Karpas-422 (cell line): ENCODE measurements at places on chromosomes 16 and 17. TPM values are rescaled to one million over a fixed set of nuclear protein-coding genes. Genes with fewer than 3 reads are reported as not detected.

The PRR11 gene
- 11.6 and 15.2 TPM in 2 replicates for total RNA-seq

The STH gene
- not detected in 2 replicates for total RNA-seq

The TEN1 gene
- total RNA-seq, result 5.7 and 23.0 TPM in 2 replicates

The SENP3 gene
- 62.8 and 96.1 TPM in 2 replicates for total RNA-seq

The CIBAR2 gene
- total RNA-seq, result not detected in 2 replicates

The KRTAP16-1 gene
- not detected in 2 replicates for total RNA-seq

GRCh38 chr17:68863091-68863652 is 92.0 kb downstream of the ABCA8 start:
- no peaks in the 10 kb centered on the region for H3K27me3 ChIP-seq
- H3K27ac ChIP-seq, result no peak overlapping the region
- DNase-seq, result no peak
- H3K4me1 ChIP-seq, result no peaks in the 10 kb centered on the region
- H3K4me3 ChIP-seq, result no peak overlapping the region

GRCh38 chr16:84286578-84287240 is 8.0 kb upstream of the WFDC1 start:
- no peaks in the 10 kb centered on the region for H3K27me3 ChIP-seq
- H3K36me3 ChIP-seq, result no peaks in the 10 kb centered on the region
- H3K4me3 ChIP-seq, result no peak overlapping the region
- no peak for DNase-seq
- no peak overlapping the region for H3K27ac ChIP-seq

DNA sequence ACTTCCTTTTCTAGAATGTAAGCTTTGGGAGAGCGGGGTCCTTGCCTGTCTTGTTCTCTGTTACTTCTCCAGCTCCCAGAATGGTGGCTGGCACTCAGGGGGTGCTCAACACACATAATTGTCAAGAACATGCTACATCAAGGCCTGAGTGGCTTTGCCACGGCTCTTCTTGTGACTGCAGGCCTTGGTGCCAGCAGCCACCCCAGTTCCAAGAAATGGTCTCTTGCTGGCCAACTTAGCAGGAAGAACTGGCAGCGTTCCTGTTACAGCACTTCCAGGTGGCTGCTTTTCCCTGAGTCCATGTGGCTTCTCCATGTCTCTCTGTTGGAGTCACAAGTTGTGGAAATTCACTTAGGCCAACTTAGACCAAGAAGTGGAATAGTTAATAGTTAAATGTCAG is 36.1 kb downstream of the PRKCB start:
- H3K4me1 ChIP-seq, result peaks cover 15% of the 10 kb centered on the region
- H3K36me3 ChIP-seq, result no peaks in the 10 kb centered on the region
- no peak overlapping the region for H3K27ac ChIP-seq
- H3K4me3 ChIP-seq, result no peak overlapping the region
- no peak for DNase-seq
- H3K27me3 ChIP-seq, result no peaks in the 10 kb centered on the region

- H3K4me1 ChIP-seq, result peaks cover 14% of the 10 kb centered on the region
- H3K27ac ChIP-seq, result no peak overlapping the region
- H3K36me3 ChIP-seq, result no peaks in the 10 kb centered on the region
Measured at GRCh38 chr17:75755990-75756389, 9.0 kb downstream of the GALK1 start.

- H3K27ac ChIP-seq, result no peak overlapping the region
- H3K4me1 ChIP-seq, result no peaks in the 10 kb centered on the region
Measured at GRCh38 chr17:74148901-74149596, 54.4 kb upstream of the RPL38 start.

DNA sequence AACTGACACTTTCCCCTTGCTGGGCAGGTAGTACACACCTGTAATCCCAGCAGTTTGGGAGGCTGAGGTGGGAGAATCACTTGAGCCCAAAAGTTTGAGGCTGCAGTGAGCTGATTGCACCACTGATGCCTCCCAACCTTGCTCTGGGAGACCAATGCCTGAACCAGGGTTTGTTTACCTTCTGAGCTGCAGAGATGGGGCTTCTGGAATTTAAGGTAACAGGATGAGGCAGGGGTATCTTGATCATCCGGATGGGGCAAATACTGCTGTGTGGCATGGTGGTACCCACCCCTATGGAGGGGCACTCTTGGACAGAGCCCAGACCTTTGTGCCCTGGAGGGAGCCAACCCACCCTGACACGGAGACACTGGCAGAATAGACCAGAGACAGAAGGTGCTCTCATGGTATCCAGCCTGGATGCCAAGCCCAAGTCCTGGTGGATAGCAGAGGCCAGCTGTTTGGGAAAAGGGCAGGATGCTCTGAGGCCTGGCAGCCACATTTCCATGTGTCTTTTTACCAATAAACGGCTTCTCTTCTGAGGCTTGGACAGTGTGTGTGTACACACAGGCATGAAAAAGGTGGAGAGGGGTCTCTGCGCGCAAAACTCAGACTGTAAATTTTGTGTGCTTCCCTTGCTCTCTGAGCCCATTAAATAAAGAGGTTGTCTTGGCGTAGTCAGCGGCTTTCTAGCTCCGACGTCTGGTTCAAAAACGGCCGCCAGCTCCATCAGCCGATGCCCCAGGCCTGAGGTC is 4.4 kb downstream of the ZNF48 start:
- H3K4me3 ChIP-seq, result peak overlapping the region; percentile 68
- H3K4me1 ChIP-seq, result peaks cover 27% of the 10 kb centered on the region
- H3K27me3 ChIP-seq, result no peaks in the 10 kb centered on the region
- peaks cover 6% of the 10 kb centered on the region for H3K36me3 ChIP-seq

DNA sequence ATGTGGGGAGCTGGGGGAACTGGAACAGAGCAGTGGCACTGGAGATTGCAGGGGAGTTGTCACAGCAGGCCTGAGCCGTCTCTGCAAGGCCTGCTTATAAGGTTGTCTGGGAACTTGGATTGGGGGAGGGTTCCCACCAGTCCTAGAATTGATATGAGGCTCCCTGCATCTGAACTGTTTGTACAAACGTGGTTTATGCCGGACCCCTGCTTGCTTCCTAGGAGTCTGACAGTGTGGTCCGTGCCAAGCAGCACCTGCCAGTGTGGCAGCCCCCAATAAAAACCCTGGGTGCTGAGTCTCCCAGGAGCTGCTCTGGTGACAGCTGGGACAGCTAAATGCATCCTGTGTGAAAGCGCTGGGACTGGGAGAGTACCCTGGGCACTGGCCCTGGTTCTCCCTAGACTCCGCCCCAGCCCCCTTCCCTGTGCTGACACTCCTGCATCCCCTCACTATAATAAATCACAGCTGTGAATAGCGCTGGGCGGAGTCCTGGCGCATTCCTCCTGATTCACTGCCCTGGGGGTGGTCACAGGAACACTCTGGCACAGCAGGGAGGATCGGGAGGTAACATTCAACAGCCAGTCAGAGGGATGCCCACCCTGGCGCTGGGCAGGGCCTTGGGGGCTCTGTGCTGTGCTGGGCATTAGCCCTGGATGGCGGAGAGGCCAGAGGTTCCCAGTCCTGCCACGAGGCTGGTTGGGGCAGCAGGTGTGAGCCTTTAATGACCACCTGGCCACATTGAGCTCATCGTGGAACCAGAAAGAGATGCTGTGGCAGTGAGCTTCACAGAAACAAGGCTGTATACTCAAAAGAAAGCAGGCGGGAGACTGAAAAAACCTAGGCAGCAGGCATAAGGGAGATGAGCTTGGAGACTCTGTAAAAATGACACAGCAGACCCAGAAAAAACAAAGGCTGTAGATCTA is 45.6 kb downstream of the RMI2 start:
- H3K4me1 ChIP-seq, result peaks cover under 1% of the 10 kb centered on the region; the same call in 1 of the 2 replicates
- H3K27me3 ChIP-seq, result no peaks in the 10 kb centered on the region
- no peak for DNase-seq
- no peak overlapping the region for H3K4me3 ChIP-seq
- no peak overlapping the region for H3K27ac ChIP-seq
- no peaks in the 10 kb centered on the region for H3K36me3 ChIP-seq

- no peaks in the 10 kb centered on the region for H3K36me3 ChIP-seq
- no peak overlapping the region for H3K27ac ChIP-seq
- DNase-seq, result no peak
- no peaks in the 10 kb centered on the region for H3K27me3 ChIP-seq
- peaks cover 7% of the 10 kb centered on the region for H3K4me1 ChIP-seq
Measured at GRCh38 chr17:41823141-41823524, 10.3 kb downstream of the FKBP10 start.

- H3K36me3 ChIP-seq, result no peaks in the 10 kb centered on the region
- H3K27ac ChIP-seq, result no peak overlapping the region
- H3K4me3 ChIP-seq, result no peak overlapping the region
- H3K27me3 ChIP-seq, result no peaks in the 10 kb centered on the region
- DNase-seq, result no peak
- H3K4me1 ChIP-seq, result no peaks in the 10 kb centered on the region
Measured at GRCh38 chr17:72561266-72561665, 440.4 kb downstream of the SOX9 start.

DNA sequence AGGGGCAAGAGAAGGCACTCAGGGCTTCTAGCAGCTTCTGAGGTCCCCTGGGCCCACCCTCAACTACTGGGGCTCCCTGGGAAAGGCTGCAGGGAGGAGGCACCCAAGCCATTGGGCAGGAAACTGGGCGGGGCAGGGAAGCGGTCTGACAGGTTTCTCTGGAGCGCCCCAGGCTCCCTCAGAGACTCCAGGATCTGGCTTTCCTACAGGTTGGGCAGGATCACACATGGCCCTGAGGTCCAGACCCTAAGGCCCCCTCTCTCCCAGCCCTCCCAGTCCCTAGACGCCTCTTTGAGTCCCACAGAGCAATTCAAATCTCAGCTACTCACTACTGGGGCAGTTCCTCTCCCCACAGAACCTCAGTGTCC is 14.3 kb downstream of the JUP start:
- no peak overlapping the region for H3K27ac ChIP-seq
- H3K27me3 ChIP-seq, result no peaks in the 10 kb centered on the region
- DNase-seq, result no peak
- peak overlapping the region; percentile 90 for H3K4me3 ChIP-seq
- peaks cover 19% of the 10 kb centered on the region for H3K4me1 ChIP-seq

DNA sequence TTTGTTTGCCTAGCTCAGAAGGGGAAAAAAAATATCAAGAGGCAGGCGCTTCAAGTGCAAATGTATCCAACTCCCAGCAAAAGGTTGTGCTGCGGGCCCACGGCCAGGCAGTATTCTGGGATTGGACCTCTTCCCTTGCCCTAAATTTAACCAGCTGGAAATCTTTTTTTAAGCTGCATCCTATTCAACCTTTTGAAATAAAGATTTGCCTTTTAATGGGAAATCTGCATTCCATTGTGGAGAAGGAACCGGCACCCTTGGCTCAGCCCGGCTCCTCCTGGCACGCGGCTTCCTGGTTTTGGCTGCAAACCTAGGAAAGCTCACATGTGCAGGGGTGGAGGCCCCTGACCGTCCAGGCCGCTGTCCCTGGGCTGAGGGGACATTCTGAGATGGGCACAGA is 38.8 kb upstream of the ENPP7 start:
- H3K27ac ChIP-seq, result no peak overlapping the region
- no peak for DNase-seq
- no peaks in the 10 kb centered on the region for H3K27me3 ChIP-seq

- H3K4me3 ChIP-seq, result peak overlapping the region; percentile 81
- peak; percentile 87 for DNase-seq
- peak overlapping the region; percentile 80 for H3K27ac ChIP-seq
- no peaks in the 10 kb centered on the region for H3K36me3 ChIP-seq
- H3K4me1 ChIP-seq, result peaks cover 57% of the 10 kb centered on the region
Measured at GRCh38 chr17:43545383-43545632, 832 bp downstream of the ETV4 start.

DNA sequence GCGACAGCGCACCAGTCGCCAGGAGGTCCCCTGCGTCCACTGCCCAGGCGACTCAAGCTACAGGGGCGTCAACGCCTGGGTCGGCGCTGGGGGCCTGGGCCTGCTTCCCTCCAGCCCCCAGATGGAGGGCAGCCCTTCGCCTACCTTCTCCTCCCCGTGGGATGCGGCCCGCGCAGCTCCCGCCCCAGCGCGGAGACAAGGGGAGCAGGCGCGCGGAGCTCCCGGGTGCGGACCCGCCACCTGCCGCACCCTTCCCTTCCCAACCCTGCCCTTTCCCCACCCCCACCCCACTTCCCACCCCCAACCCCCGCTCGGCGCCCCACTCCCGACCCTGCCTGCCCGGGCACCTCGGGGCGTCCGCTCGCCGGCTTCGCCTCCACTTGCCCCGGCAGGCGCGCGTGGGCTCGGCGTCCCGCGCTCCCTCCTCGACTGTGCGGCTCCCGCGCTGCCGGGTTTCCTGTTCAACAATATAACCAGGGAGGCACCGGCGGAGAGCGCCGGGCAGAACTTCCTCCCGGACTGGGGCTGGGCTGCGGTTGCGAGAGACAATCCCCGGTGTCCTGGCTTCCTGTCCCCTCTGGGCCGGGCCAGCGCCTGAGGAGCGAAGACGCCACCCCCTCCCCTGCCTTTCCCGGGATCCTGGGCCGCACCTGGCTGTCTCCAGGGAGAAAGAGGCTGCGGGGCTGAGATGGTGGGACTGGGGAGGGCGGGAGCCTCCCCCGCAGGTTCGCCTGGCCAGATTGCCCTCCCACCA is at the start of gene ARHGAP27:
Gene ARHGAP27 (minus strand): TSS at position 466 of the 754 bp plus-strand sequence. CDS start 2,591 bp downstream, outside the sequence.
- H3K27me3 ChIP-seq, result no peaks in the 10 kb centered on the region
- H3K36me3 ChIP-seq, result no peaks in the 10 kb centered on the region
- peak within 1 kb of the TSS; percentile 70 for H3K27ac ChIP-seq
- DNase-seq, result peak; percentile 59
- peaks cover 48% of the 10 kb centered on the region for H3K4me1 ChIP-seq
- H3K4me3 ChIP-seq, result peak within 1 kb of the TSS; percentile 71

- no peak for DNase-seq
- H3K4me3 ChIP-seq, result no peak overlapping the region
- no peaks in the 10 kb centered on the region for H3K4me1 ChIP-seq
- no peak overlapping the region for H3K27ac ChIP-seq
Measured at GRCh38 chr16:20147091-20147490, 73.4 kb upstream of the GPR139 start.

- H3K4me3 ChIP-seq, result no peak overlapping the region
- H3K4me1 ChIP-seq, result peaks cover 22% of the 10 kb centered on the region
- no peaks in the 10 kb centered on the region for H3K36me3 ChIP-seq
- no peaks in the 10 kb centered on the region for H3K27me3 ChIP-seq
- no peak for DNase-seq
Measured at GRCh38 chr17:74415608-74416396, 16.1 kb upstream of the GPRC5C start.

DNA sequence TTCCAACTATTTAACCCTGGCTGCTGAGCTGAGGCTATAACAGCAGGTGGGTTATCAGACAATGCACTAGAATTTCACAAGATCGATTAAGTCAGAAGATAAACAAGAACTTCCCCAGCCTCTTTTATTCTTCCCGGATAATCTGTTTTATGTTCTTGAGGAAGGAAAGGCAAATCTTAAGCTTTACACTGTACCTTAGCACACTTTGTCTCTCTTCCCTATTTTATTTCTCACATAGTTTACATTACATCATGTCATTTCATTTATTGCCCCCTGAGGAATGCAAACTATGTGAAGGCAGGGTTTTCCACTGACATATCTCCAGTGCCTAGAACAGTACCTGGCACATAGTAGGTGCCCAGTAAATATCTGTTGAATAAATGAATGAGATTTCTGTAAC is 139.6 kb downstream of the SKAP1 start:
- peaks cover 6% of the 10 kb centered on the region for H3K4me1 ChIP-seq
- no peaks in the 10 kb centered on the region for H3K27me3 ChIP-seq
- no peak overlapping the region for H3K27ac ChIP-seq
- H3K36me3 ChIP-seq, result no peaks in the 10 kb centered on the region
- no peak overlapping the region for H3K4me3 ChIP-seq
